ENCODE measurements at places on chromosomes 6 and 20.

GRCh38 chr6:166758136-166758704, 131.2 kb upstream of the RPS6KA2 start:
- DNase-seq: no peak

- DNase-seq: no peak
Measured at GRCh38 chr6:37283268-37283667, 25.3 kb upstream of the TMEM217 start.

DNA sequence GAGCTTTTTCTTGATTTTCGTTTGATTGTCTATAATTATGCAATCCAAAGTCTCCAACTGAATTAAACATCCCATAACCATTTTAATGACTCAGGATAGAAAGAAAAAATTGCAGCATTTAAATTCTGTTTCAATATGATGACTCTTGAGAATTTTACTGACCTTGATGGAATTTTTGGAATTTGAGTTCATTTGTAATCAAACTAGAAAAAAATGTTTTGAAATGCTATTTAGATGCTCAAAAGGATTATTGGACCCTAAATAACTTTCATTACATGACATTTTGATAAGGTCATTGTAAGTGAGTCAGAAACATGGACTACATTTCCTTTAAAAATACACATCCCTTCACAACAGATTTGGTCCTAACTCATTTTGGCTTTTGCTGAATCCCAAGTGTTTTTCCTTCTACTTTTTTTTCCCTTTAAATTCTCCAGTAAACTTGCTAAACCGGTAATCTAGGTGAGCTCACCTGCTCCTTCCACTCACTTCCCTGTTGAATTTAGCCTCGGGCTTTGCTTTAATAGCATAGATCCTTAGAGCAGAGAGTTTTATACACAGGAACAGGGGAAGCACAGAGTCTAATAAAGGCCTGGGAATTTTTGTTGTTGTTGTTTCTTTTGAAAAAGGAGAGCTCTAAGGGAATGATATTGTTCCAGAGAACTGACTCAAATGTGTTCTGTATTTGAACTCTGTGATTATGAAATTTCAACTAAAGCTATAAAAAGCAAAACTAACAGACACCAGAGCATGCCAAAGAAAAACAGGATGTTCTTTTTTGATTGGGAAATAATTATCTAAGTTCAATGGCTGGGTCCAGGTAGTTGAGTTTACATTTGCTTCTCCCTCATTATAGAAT, 1088.2 kb upstream of the CITED2 start:
- no peak for DNase-seq

DNA sequence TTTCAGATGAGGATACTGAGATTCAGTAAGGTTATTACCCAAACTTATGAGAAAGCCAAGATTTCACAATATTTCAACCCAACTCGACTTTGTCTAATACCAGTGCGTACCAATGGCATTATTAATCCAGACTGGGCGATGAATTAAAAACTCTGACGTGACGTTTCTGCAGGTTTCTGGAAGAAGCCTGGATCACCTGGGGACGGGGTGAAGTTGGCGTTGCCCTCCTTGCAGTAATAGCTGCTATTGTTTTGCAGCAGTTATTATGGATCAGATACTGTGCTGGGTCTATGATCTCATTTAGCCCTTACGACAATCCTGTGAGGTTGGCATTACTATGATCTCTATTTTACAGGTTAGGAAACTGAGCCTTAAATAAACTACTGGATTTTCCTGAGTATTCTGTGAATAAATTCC, 569 bp upstream of the CDC5L start:
- no peak for DNase-seq

DNA sequence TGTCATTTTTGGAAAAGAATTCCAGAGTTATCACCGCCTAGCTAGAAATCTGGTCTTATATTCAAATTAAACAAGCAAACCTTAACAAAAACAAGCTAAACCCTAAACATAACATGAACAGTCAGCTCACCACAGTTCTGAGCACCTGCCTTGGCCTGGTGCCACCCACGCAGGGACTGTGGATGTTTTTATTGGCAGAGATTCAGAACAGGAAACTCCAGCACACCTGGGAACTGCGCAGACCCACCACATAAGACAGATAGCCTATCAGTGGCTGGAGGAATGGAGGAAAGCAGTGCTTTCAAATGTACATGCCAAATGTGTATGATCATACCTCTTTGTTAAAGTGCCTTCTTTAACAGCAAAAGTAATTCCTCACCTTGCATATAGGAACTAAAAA, 8.9 kb downstream of the SLC16A10 start:
- peak; percentile 44 for DNase-seq

GRCh38 chr20:45183084-45183483, 8.4 kb downstream of the PI3 start:
- no peak for DNase-seq

DNA sequence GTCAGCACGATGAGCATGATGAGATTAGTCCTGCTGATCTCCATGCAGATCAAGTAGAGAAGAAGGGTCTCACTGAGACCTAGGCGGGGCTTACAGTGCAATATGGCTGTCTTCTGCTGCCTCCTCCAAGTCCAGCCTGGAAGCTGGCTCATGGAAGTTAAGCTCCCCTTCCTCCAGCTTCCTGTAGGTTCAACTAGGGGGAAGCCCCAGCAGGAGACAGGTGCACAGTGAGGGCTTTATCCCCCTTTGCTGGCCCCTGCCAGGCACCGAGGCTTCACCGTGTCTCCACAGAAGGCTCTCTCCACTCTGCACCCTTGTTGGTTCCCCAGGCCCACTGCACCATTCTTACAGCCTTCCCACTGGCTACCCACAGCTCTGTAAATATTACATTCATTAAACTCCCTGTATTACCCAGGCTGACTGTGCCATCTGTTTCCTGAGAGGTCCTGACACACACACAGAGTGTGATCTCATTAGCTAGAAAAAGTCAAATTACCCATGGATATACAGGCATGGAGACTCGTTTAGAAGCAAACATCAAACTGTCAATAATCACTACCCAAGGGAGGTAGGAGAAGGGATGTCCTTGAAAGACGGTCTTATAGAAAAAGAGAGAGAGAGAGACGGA, 90.4 kb downstream of the SLC2A10 start:
- DNase-seq: no peak

All from effector CD8-positive, alpha-beta T cell (primary cell).